ENCODE measurements at places on chromosomes 4 and X. TPM values are rescaled to one million over a fixed set of nuclear protein-coding genes. Genes with fewer than 3 reads are reported as not detected.
A peak's percentile ranks its signal among the peaks of the same experiment; 100 is the strongest.

CHRDL1 gene
- total RNA-seq, result 36.1 TPM

DNA sequence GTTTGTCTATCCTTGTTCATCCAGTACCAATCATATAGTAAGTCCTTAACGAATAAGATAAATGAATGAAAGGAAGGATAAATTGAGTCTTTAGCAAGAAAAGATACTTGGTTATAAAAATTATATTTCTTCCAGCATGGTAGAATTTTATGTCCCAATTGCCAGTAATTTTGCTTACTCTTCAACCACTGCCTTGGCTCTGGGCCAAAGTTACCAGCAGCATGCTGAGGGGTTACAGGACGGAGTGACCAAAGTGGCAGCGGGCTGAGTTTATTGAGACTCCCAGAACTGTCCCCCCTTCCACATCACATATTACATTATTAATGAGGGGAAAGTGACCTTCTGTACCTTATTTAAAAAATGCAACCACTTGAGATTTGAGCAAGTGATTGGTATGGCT is 121.7 kb downstream of the RASGEF1B start:
- H3K27me3 ChIP-seq, result no peaks in the 10 kb centered on the region
- DNase-seq, result no peak
- H3K4me1 ChIP-seq, result no peaks in the 10 kb centered on the region
- H3K4me3 ChIP-seq, result no peak overlapping the region

DNA sequence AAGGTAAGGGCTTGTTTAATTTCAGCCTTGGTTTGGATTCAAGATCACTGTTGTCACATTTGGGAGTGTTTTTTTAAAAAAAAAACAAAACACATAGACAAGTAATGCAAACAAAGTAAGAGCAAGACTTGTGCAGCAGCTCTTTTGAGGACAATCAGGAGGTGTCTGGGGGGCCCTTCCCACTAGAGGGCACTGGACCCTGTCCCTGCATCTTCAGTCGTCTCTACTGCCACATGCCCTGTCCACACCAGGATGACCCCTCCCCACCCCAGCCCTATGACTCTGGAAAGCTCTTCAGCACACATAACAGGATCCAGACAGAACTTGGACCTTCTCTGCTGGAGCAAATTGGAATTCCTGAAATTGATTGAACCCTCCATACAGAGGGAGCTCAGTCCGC is 71.0 kb downstream of the USP46 start:
- no peaks in the 10 kb centered on the region for H3K27me3 ChIP-seq
- DNase-seq, result no peak
- H3K4me1 ChIP-seq, result peaks cover 7% of the 10 kb centered on the region
- H3K27ac ChIP-seq, result peak overlapping the region; percentile 32
- H3K4me3 ChIP-seq, result no peak overlapping the region

- H3K27ac ChIP-seq, result no peak overlapping the region
- no peaks in the 10 kb centered on the region for H3K27me3 ChIP-seq
- no peak for DNase-seq
These were observed 34.7 kb upstream of the ENPP6 start for GRCh38 chr4:184252136-184253071.

- H3K27ac ChIP-seq, result no peak overlapping the region
- H3K4me1 ChIP-seq, result no peaks in the 10 kb centered on the region
- DNase-seq, result no peak
- no peak overlapping the region for H3K4me3 ChIP-seq
These were observed 152.2 kb downstream of the STK32B start for GRCh38 chr4:5203309-5203992.

DNA sequence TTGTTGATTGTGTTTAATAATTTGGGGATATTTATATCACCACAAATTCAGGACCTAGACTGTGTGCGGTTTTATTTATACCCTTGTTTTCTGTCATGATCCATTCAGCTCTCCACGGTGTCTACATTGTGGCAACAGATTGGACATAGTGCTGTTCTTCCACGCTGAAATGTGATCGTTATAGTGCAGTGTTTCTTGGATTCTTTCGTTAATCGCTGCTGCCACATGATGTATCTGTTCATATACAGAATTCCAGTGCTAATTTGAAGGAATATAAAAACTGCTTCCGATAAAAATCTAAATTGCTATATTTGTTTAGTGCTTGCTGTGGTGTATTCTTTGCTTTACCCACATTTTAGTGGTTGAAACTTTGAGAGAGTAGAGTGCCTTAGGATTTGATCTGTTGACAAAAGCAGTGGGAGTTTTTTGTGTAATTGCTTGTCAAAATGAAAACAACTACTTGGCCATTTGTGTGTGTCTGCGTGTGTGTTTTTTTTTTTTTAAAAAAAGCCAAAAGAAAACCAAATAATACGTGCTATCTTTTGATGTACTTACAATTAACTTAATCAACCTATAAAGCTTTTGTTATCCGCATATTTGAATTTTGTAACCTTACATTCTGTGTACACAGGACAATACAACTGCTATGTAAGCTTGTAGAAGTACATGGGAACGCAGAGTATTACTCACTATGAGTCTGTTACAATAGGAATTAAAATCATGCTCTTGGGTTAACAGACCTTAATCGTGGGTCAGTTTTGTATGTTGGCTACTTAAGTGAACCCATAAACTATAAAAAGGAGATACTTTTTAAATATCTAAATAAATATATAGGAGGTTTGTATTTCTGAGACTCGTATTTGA is 353.3 kb downstream of the ARHGAP24 start:
- H3K4me1 ChIP-seq, result peaks cover 7% of the 10 kb centered on the region
- H3K27me3 ChIP-seq, result no peaks in the 10 kb centered on the region
- no peak for DNase-seq
- no peaks in the 10 kb centered on the region for H3K36me3 ChIP-seq
- peak overlapping the region; percentile 67 for H3K27ac ChIP-seq

GRCh38 chr4:186348433-186348832 is 82.4 kb downstream of the F11 start:
- H3K36me3 ChIP-seq, result no peaks in the 10 kb centered on the region
- H3K27ac ChIP-seq, result no peak overlapping the region
- H3K27me3 ChIP-seq, result no peaks in the 10 kb centered on the region
- DNase-seq, result no peak

SPANXB1 gene
- total RNA-seq, result not detected

UBA6 gene
- 13.9 TPM for total RNA-seq

- no peak overlapping the region for H3K4me3 ChIP-seq
- no peaks in the 10 kb centered on the region for H3K36me3 ChIP-seq
- H3K4me1 ChIP-seq, result no peaks in the 10 kb centered on the region
- no peak for DNase-seq
- H3K27ac ChIP-seq, result no peak overlapping the region
These were observed 110.9 kb downstream of the FHIP1A start for GRCh38 chr4:151519728-151520415.

- H3K36me3 ChIP-seq, result no peaks in the 10 kb centered on the region
- no peak overlapping the region for H3K27ac ChIP-seq
- no peak overlapping the region for H3K4me3 ChIP-seq
- no peaks in the 10 kb centered on the region for H3K27me3 ChIP-seq
- H3K4me1 ChIP-seq, result no peaks in the 10 kb centered on the region
These were observed 119.0 kb downstream of the GPR143 start for GRCh38 chrX:9646471-9647224.

GRCh38 chr4:3807822-3808496 is 41.8 kb downstream of the ADRA2C start:
- H3K27me3 ChIP-seq, result no peaks in the 10 kb centered on the region
- H3K27ac ChIP-seq, result no peak overlapping the region
- no peaks in the 10 kb centered on the region for H3K4me1 ChIP-seq
- DNase-seq, result no peak

SSX4 gene
- not detected for total RNA-seq

- H3K4me3 ChIP-seq, result peak within 1 kb of the TSS; percentile 99
- DNase-seq, result peak; percentile 93
- no peaks in the 10 kb centered on the region for H3K27me3 ChIP-seq
These were observed at the start of gene TADA2B for GRCh38 chr4:7043284-7044136. Gene TADA2B (plus strand): TSS chr4:7043372. CDS start chr4:7043580, 208 bp downstream.

DNA sequence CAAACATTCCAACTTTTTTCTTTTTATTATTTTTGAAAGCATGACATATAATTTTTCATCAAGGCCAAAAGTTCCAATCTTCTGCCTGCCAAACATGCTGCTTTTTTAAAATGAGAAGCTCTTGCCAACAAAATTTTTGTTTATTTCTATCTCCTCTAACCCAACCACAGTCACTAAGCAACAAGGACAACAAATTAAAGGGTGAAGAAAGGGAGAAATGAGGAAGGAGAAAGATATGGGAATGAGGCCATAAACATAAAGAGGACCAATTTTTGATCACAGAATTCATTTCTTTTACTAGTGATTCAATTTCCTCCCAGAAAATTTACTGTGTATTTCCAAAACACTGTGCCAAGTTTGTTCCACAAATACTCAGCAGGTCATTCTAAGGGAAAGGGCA is 537.0 kb upstream of the DIAPH2 start:
- no peaks in the 10 kb centered on the region for H3K27me3 ChIP-seq
- no peaks in the 10 kb centered on the region for H3K4me1 ChIP-seq
- H3K27ac ChIP-seq, result no peak overlapping the region
- H3K36me3 ChIP-seq, result no peaks in the 10 kb centered on the region
- H3K4me3 ChIP-seq, result no peak overlapping the region
- DNase-seq, result no peak
